ENCODE measurements at places on chromosomes 12 and 14.

- peak; percentile 19 for DNase-seq
Observed at GRCh38 chr14:78566026-78566858, 396.1 kb downstream of the NRXN3 start.

DNA sequence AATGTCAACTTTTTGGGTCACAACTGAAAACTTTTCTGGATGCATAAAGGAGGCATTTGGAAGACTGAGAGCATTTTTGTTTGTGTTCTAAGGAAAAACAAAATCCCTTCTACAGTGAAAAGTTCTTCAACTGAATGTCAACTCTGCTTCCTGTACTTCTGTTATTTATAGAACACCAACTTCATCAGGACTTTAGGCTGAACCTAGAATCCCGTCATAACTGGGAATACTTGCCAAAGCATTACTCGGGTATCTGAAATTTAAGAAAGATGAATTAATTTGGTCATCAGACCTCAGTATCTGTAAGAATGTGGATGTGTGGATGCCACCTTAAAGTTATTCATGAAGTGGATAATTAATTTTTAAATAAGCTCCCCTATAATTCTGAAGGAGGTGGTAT, 73.2 kb downstream of the FERMT2 start:
- no peak for DNase-seq

DNA sequence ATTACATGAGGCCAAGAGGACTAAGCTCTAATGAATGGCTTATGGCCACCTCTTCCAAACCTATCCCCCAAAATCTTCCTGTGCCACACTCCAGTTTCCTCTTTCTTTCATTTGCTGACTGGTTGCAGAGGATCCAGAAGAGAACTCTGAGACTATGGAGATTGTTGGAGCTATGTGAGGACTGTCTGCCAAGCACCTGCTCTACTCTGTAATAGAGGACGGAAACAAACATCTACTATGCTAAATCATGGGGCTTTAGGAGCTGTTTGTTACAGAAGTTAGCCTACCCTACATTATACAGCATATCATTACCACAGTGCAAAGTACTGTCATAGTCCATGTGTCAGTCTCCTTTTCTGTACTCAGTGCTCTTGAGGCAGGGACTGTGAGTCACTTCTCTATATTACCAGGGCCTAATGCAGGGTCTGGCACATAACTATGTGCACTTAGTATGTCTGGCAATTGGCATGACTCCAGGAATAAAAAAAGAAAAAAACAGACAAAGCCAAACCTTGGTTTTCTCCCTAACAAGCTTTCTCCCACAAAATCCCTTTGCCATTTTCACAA, 95.1 kb downstream of the RPAP3 start:
- DNase-seq, result no peak

DNA sequence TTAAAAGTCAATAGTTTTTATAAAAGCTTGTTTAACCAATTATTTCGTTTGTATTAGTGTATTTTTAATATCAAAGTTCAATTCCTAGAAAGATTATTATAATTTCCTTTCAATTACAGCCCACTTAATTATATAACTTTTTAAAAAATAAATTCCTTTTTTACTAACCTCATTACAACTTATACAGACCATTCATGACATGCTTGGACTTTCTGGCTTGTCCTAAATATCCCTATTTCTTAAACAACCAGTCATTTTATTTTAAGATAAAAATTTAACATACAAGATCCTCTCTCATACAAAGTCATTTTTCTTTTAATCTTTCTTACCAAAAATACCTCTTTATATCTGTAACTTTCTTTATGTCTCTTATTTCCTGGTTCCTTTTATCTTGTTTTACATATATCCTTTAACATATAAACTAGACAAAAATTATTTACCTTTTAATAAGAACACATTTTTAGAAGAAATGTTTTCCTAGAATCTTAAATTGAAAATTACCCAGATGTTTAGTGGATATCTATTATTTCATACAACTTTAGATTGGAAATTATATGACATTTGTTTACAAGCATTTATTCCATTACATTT, 10.4 kb upstream of the TMEM263 start:
- DNase-seq, result no peak

- DNase-seq, result no peak
Observed at GRCh38 chr12:44779766-44780165, 96.3 kb downstream of the NELL2 start.

GRCh38 chr14:87184180-87184579, 808.8 kb downstream of the GALC start:
- DNase-seq, result no peak

DNA sequence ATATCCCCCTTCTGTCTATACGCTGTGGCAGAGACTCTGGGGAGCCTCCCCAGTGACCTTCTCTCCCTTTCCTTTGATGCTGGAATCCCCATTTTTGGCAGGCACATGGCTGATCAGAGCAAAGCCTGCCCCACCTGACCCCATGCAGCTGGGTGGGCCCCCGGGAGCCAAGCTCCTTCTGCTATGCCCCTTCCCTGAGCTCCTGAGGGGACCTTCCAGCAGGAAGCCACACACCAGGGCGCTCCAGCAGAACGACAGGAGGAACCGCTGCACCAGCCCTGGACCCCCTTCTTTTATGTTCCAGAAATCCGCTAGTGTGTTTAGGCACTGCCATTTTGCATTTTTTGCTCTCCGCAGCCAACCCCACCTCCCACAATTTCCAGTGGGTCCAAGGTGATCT, 44.6 kb downstream of the TRAFD1 start:
- DNase-seq, result no peak

- no peak for DNase-seq
Observed at GRCh38 chr14:41120402-41120801, 486.3 kb upstream of the LRFN5 start.

- no peak for DNase-seq
Observed at GRCh38 chr12:91138337-91138920, 27.1 kb upstream of the LUM start.

- DNase-seq, result no peak
Observed at GRCh38 chr12:43662736-43663135, 95.9 kb downstream of the PUS7L start.

GRCh38 chr12:58253663-58254062, 312.3 kb downstream of the ATP23 start:
- DNase-seq, result no peak

DNA sequence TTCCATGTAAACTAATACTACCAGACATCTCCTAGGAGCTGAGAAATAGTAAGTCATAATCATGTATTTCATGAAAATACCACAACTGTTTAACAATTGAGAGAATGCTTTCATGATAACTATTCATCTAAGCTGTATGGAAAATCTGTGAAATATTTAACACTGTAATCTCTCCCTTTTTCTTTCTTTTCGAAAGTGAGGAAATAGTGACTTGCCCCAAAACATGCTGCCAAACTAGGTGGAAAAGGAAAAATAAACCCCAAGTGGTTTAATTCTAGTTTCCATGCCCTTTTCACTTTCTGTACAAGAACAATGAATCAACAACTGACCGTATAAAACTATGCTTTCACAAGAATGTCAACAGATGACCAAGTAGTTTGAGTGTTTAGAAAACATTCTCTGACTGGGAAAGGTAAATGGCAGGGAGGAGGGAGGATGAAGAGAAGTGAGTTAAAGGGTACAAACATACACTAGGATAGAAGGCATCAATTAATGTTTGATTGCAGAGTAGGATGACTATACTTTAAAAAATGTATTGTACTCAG, 147.5 kb upstream of the AVPR1A start:
- DNase-seq, result no peak

DNA sequence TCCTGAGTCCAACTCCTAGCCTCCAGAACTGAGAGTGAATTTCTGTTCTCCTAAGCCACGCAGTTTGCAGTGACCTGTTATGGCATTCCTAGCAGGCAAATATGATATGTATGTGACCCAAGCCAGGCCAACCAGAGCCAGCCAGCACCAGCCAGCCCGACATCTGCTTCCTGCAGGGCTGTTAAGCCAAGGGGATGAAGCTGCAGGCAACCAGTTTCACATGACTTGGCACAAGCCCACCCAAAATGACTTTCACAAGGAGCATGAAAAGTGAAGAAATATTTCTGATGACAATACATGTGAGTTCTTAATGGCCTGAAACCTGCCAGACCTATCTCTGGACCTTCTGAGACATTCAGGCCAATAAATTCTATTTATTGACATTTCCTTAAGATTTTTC, 68.1 kb downstream of the ITPK1 start:
- DNase-seq, result no peak

GRCh38 chr14:73829526-73830431, 21.9 kb upstream of the PTGR2 start:
- no peak for DNase-seq

GRCh38 chr12:120264904-120265472, 542 bp downstream of the PXN start:
- no peak for DNase-seq

DNA sequence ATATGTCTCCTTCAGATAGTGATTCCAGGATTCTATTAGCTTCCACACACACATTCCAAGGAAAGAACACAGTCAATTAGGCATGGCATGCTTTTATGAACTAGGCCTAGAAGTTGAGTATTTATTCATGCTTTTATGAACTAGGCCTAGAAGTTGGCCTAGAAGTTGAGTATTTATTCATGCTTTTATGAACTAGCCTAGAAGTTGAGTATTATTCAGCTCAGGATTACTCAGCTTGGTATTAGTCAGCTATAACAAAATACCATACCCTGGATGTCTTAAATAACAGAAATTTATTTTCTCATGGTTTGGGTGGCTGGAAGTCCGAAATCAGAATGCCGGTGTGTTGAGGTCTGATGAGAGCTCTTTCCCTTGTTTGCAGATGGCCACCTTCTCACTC, 442.7 kb upstream of the FLRT2 start:
- DNase-seq, result no peak

DNA sequence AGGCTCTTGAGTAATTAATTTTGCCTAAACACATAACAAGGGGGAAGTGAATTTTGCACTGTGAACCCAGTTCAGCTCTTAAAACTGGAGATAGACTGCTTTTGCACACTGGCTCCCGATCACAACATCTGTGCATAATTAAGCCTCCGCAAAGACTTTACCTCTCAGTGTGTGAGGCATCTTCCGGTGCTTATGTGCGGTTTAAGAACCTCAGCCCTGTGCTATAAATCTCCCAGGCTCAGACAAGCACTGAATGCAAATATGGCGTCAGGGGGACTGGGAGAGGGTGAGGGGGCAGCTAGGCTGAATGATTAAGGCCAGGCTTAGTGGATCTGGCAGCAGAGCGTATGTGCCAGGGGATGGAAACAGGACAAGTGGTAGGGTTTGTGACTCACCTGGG, 103.3 kb downstream of the ADCK1 start:
- DNase-seq, result no peak

GRCh38 chr12:41186026-41186425, 2.1 kb upstream of the PDZRN4 start:
- no peak for DNase-seq

DNA sequence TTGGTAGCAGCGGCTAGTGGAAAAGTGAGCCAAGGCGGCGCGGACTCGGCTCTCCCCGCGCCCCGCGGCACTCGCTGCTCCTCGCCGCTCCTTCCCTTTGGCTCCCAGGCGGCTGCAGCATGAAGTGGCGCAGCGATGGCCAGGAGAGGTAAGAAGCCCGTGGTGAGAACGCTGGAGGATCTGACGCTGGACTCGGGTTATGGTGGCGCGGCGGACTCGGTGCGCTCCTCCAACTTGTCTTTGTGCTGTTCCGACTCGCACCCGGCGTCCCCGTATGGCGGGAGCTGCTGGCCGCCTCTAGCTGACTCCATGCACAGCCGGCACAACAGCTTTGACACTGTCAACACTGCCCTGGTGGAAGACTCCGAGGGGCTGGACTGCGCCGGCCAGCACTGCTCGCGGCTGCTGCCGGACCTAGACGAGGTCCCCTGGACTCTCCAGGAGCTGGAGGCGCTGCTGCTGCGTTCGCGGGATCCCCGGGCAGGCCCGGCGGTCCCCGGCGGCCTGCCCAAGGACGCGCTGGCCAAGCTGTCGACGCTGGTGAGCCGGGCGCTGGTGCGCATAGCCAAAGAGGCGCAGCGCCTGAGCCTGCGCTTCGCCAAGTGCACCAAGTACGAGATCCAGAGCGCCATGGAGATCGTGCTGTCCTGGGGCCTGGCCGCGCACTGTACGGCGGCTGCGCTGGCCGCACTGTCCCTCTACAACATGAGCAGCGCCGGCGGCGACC, 225.6 kb upstream of the CRY1 start:
- no peak for DNase-seq

- DNase-seq, result no peak
Observed at GRCh38 chr12:95790033-95790916, at the start of gene NTN4. NTN4 (minus strand) TSS chr12:95790764; CDS start chr12:95790309, 455 bp downstream.

DNA sequence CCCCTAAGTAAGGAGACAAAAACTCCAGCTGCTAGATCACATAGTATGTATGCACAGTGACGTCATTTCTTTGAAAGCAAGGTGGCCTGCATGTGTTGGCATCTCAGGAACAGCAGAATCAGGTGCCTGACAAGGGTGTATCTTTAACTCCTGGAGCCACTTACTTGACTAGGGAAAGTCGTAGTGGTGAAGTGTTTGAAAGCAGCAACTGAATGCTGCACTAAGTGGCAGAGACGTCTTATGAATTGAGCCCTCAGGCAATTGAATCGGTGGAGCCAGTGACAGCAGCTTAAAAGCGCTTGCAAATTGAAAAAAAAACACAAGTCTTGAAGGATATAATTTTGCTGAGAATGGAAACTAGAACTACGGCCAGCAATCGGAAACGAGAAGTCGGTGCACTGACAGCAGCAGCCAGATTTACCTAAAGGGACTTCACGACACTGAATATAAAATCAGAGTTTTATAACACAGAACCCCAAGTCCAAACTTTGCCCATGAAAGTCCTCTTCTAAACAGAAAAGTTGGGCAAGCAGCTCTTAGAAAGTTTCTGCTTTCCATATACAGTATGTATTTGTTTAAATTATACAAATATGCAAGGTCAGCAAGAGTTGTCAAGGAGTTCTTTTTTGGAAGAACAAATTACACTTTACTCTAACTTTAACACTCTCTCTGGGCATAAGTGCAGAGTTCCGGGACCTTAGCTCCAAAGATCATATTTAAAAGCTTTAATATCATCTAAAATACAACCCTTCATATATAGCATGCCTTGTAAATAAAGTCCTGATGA, 1.1 kb downstream of the IGF1 start:
- DNase-seq, result no peak

DNA sequence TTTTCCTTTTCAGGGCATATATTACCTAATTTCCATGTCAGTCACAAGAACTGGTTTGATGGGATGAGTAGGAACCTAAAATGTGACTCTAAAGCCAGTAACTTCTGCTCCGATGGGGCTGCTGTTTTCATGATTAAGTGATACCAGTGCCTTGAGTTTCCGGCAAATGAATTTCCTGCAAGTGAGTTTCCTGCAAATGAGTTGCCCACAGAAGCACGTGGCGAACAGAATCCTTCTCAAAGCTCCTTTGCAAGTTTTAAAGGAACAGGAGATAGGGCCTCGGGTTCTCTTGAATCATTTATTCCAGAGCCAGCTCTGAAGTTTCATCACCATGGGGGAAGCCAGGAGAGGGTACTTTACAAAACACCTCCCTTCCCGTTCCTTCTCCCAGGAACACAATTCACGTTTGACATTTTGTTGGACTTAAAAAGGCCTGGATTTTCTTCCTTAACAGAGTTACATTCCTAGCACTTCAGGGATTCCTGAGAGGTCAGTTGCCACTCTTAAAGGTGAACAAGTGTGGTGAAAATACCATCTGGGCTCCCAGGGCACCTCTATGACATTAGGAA, 2.2 kb upstream of the PPTC7 start:
- no peak for DNase-seq

GRCh38 chr12:104508752-104509446, 52.2 kb downstream of the CHST11 start:
- DNase-seq, result no peak
